HuH-7.5 (cell line): ENCODE measurements at places on chromosomes 1 and 21.

DNA sequence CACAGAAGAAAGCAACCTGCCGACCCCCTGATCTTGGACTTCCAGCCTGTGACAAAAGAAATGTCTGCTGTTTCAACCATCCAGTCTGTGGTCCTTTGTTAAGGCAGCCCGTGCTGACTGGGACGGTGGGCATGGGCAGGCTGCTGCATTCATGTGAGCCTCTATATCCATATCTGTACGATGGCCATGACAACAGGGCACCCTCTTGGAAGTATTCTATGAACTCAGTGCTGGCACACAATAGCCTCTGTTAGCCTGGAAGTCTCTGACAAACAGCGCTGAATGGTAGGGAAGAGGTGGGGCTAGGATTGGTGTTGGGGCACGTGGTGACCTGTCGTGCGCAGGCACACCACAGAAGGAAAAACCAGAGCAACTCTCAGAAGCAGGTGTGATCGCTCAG, 30.4 kb downstream of the SPATA21 start:
- no peak for DNase-seq

- no peak for DNase-seq
Measured at GRCh38 chr1:229264487-229264886, 6.4 kb upstream of the RAB4A start.

- no peak for DNase-seq
Measured at GRCh38 chr1:241485554-241485992, 34.0 kb downstream of the FH start.

- DNase-seq, result no peak
Measured at GRCh38 chr1:115112496-115113375, 23.4 kb upstream of the TSPAN2 start.

- no peak for DNase-seq
Measured at GRCh38 chr1:53655931-53656746, 82.8 kb downstream of the GLIS1 start.

DNA sequence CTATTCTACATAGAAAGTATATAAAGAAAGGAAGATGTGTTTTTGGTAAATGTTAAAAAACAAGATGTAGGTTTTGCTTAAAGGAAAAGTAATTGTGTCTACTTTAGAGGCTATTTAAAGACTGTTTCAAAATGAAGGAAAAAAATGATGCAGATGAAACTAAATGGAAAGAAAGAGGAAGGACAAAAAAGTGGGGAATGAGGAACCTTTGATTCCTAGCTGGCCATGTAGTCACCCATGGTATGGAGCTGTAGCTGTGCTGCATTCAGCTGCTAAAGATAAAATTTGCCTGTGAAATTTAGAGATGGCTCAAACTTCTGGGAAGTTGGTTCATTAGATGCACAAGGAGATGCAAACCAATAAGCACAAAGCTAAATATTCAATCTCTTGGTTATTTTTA, 86.8 kb upstream of the SERBP1 start:
- no peak for DNase-seq

- no peak for DNase-seq
Measured at GRCh38 chr1:35936838-35937237, 5.9 kb downstream of the AGO3 start.

- no peak for DNase-seq
Measured at GRCh38 chr1:17081439-17081838, 27.6 kb upstream of the SDHB start.

GRCh38 chr1:31216016-31216415, 23.7 kb downstream of the NKAIN1 start:
- DNase-seq, result no peak

DNA sequence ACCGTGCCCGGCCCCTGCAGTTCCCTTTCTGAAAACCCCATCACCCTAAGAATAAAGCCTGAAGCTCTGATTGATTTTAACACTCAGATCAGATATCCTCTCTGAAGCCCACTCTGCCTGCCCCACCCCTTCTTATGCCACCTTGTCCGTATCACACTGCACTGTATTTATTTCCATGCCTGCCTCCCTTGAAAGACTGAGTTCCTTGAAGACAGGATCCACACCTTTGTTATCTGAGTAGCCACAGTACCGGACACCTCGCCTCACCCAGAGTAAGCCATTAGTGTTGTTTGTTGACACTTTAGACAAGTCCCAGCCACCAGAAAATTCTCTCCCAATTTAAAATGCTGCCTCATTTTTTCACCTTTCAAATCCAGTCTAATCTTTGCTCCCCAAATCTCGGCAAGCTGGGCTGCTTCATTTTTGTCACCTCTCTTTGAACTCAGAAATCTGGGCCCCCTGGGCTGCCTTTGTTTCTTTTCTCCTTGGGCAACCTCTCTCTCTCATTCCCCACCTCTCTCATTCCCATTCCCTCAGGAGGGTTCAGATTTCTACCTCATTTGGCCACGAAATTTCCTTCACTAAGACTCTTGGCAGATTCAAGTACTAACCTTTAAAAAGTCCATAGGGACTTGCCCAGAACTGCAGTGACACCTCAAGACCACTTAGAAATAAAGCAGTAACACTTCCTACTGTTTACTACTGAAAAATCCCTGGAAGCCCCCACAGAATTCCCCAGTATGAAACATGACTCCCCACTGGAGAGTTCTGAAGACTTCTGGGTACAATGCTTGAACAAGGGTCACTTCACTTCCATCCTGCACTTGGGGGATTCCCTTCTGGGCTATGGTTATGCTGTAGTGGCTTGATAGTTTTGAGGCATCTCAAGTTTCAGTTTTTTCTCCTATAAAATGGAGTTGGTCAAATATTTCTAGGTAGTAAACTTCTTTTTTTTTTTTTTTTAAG, 8.7 kb upstream of the PPP1R15B start:
- no peak for DNase-seq

GRCh38 chr1:87338566-87338965, 9.9 kb downstream of the LMO4 start:
- DNase-seq, result no peak

DNA sequence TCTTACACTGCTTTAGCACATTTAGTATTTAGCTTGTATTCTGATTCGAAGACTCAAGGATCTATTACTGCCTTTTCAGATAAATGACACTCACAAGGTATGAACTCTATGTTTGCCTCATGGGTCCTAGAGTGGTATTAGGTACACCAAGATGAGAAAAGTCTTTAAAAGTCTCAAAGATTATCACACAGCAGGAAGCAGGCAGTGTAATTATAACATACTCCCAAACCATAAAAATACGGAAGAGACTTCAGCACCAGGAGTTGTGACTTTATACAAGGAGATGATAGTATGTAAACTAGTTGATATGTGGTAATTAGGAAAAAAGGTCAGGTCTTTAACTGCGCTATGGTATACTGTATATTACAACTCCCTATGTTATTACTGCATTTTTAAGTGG, 11.2 kb upstream of the RCSD1 start:
- no peak for DNase-seq

GRCh38 chr1:145993618-145994390, 2.6 kb downstream of the TXNIP start:
- DNase-seq, result no peak

DNA sequence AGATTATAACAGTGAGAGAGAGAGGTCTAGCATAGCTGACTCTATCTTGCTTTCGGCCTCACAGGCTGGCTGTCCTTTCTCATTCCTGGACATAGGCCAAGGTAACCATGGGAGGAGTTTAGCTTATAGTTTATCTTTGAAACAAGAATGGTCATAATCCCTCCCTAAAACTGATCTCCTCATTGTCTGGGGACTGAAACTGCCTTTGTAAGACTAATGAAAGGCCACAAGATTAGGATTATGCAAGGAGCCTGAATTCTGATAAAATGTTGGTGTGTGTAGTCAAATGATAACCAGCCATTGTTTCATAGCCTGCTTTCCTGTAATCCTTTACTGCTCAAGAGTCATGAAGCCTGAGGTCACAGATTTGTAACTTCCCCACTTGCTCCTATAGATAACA, 131.9 kb upstream of the LYPLAL1 start:
- no peak for DNase-seq

GRCh38 chr21:14064296-14064645, 146.5 kb downstream of the LIPI start:
- no peak for DNase-seq

GRCh38 chr1:224458996-224459395, 24.4 kb upstream of the WDR26 start:
- DNase-seq, result no peak

- no peak for DNase-seq
Measured at GRCh38 chr1:233252441-233252840, 43.1 kb downstream of the PCNX2 start.

DNA sequence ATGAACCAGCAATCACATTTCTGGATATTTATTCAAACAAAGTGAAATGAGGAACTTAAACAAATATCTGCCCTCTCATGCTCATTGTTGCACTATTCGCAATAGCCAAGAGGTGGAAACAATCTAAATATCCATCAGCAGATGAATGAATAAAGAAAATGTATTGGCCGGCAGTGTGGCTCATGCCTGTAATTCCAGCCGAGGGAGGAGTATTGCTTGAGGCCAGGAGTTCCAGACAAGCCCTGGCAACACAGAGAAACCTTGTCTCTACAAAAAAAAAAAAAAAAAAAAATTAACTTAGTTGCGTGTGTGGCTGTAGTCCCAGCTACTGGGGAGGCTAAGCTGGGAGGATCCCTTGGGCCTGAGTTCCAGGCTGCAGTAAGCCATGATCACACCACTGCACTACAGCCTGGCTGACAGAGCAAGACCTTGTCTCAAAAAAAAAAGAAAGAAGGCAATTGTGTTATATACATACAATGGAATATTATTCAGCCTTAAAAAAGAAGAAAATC, 191.4 kb downstream of the AKT3 start:
- no peak for DNase-seq

DNA sequence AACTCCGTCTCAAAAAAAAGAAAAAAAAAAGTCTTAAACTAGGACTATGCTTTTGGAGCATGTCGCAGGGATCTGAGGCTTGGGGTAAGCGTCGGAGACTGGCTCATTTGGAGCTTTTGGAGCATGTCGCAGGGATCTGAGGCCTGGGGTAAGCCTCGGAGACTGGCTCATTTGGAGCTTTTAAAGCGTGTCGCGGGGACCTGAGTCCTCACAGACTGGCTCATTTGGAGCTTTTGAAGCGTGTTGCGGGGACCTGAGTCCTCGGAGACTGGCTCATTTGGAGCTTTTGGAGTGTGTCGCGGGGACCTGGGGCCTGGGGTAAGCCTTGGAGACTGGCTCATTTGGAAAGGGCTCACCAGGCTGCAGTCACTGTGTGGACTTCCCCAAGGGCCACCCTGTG, 13.6 kb upstream of the TSPEAR start:
- no peak for DNase-seq

GRCh38 chr1:23577056-23578004, 18.0 kb upstream of the ID3 start:
- DNase-seq, result no peak

DNA sequence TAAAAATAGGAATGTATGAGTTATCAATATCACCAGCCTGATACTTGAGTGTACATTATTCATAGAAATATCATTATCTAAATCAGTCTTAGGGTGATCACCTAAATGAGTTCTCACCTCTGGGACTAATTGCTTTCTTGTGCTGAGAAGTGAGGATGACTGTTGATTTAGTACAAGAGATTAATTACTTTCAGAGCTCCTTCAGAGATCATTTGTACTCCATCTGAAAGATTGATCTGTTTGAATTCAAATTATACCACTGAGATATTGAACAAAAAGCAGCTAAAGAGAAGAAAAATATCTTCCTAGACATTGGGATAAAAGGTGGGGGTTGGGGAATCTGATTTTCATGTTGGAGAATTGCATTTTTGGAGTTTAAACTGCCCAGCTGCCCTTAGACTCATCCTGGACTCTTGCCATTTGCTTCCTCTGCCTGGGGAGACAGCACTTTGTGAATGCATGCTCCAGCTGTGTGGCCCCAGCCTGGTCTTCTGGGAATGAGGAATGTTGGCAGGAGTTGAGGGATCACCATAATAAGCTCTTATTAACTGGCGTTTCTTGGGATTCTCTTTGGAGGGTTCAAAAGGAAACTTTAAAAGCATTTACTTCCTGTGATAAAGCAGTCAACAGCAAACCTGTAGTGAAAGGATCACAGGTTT, 19.7 kb upstream of the PGBD2 start:
- no peak for DNase-seq

DNA sequence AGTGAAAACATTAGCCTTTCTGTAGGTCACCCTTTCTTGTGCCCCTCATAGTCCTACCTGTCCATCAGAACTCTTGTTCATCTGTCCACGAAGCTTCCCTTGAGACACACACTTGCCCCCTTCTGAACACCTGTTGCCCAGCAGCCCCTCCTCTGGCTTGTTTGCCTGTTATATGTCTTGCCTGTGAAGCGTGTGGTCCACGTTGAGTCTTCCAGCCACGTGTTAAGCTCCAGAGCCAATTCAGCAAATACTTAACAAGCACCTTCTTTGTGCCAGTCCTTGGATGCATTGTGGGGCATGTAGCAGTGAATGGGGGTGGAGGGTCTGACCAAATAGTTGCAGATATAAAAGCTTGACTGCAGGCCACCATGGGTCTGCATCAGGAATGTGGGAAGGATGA, 66.6 kb downstream of the MAN1C1 start:
- DNase-seq, result no peak

GRCh38 chr1:56477164-56478111, 101.9 kb downstream of the PLPP3 start:
- DNase-seq, result peak; percentile 48

- DNase-seq, result no peak
Measured at GRCh38 chr1:162212713-162213112, 143.2 kb downstream of the NOS1AP start.

DNA sequence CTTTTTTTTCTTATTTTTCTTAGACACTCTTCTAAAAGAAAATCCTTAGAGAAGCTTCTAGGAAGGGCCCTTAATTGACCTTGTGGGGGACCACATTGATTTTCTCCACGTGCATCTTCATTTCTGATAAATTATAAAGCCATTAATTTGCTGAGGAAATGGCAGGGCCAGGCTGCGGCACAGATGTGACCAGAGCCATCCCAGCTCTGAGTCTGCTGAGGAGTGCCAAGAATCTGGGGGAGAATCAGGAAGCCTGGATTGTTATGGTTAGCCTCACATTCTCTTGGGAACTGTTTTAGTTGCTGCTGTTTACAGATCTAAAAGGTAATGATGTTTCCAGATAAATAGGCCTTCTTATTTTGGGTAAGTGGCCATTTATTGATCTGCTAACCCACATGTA, 16.2 kb downstream of the PROX1 start:
- DNase-seq, result no peak

DNA sequence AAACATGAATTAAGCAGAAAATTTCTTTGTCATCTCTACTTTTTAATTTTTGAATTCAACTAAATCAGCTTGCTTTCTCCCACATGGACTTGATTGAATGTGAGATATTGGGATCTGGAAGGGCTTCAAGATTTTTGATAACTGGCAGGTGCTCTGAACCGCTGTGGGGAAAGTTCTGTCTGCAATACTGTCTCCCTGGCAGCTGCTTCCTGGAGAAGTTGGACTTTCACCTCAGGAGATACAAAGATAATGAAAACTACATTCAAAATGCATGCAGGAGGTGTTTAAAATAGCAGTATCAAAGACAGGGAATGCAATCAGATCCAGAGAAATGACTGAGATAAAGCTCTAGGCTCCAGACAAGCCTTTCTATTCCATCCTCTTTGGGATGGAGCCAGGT, 338.3 kb downstream of the NEGR1 start:
- DNase-seq, result peak; percentile 5

DNA sequence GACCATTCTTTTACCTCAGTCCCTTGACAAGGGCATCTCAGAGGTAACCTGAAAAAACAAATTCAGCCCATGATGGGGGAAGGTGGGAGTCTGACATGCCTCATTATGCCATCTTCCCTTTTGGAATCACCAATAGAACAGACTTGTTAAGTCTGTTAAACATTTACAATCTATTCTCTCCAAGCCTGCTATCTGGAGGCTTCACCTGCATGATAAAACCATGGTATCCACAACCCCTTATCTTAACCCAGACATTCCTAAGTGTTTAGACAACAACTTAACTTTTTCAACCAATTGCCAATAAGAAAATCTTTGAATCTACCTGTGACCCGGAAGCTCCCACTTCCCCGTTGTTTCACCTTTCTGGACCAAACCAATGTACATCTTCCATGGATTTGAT, 233.0 kb upstream of the CACYBP start:
- no peak for DNase-seq
